Progenitor cell of endocrine pancreas (in vitro differentiated cells): ENCODE measurements at places on chromosomes 6 and 20. TPM values are rescaled to one million over a fixed set of nuclear protein-coding genes. Genes with fewer than 3 reads are reported as not detected.

The NKX2-2 gene
- 15.5 and 16.1 TPM in 2 replicates for total RNA-seq

DNA sequence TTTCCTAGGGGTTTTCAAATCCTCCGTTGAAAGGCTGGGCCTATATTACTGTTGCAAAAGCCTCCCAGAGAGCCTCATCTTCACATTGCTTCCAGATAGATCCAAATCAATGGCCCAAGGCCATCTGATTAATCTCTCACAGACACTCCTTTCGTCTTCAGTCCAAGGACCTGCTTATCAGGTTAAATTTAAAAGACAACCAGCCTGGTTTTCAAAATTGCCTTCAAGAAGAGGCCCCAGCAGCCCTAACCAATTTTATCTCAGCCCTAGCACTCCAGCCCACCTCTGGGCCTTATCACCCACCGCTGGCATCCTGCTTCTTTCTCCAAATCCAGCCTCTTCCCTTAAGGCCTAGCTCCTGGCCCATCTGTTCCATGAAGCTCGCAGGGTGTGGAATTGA lies 15.5 kb upstream of the CCND3 start:
- H3K27ac ChIP-seq: no peak overlapping the region
- DNase-seq: no peak
- no peak overlapping the region for H3K4me3 ChIP-seq
- H3K27me3 ChIP-seq: peaks cover 3% of the 10 kb centered on the region

DNA sequence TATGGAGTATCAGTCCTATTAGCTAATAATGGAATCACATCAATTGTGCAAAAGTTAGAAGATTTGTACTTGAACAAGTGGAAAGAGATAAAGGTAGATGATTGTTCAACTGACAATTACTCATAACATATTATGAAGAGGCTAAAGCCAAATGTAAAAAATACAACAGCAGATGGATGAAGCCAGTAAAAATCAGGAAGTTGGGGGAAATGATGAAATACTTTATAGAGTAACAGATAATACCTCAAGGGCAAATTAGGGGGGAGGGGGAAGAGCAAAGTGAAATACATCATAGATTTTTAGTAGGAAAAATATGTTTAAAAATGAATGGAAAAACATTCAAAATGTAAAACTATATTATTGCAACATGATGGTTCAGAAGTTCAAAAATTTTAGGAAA lies 114.0 kb downstream of the PDSS2 start:
- H3K4me1 ChIP-seq: no peaks in the 10 kb centered on the region
- peaks cover 4% of the 10 kb centered on the region for H3K36me3 ChIP-seq
- H3K4me3 ChIP-seq: no peak overlapping the region
- no peak overlapping the region for H3K27ac ChIP-seq

GRCh38 chr6:89073840-89074239 lies 6.7 kb upstream of the PNRC1 start:
- peaks cover 16% of the 10 kb centered on the region for H3K4me1 ChIP-seq
- DNase-seq: no peak
- no peak overlapping the region for H3K27ac ChIP-seq
- H3K36me3 ChIP-seq: no peaks in the 10 kb centered on the region
- no peak overlapping the region for H3K4me3 ChIP-seq

The DIDO1 gene
- 68.2 and 71.2 TPM in 2 replicates for total RNA-seq

GRCh38 chr6:44512868-44513741 lies 125.6 kb downstream of the CDC5L start:
- H3K4me3 ChIP-seq: no peak overlapping the region
- no peak overlapping the region for H3K27ac ChIP-seq
- DNase-seq: no peak
- H3K36me3 ChIP-seq: no peaks in the 10 kb centered on the region
